Activated CD4-positive, alpha-beta memory T cell treated with anti-CD3 and anti-CD28 coated beads for 36 hours (primary cell): ENCODE measurements at places on chromosomes 1 and 21.

DNA sequence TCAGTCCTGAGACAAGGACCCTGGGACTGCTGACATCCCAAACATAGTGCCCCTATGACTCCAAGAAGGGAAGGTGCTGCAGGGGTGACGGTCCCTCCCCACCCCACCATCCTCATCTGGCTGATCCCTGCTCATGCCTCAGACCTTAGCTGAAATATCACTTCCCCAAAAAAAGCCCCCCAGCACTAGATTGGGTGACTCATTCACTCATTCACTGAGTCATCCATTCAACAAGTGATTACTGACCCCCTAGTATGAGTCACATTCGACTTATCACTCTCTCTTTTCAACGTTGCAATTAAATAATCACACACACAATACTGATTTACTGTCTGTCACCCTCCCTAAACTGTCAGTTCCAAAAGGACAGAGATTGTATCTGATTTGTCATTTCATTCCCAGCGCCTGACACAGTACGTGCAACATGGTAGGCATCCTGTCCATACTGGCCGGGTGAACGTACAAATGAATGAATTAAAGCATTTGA lies 48.6 kb downstream of the HIVEP3 start:
- H3K36me3 ChIP-seq: no peaks in the 10 kb centered on the region
- no peak overlapping the region for H3K27ac ChIP-seq
- H3K27me3 ChIP-seq: no peaks in the 10 kb centered on the region
- DNase-seq: no peak
- no peak overlapping the region for H3K4me3 ChIP-seq

DNA sequence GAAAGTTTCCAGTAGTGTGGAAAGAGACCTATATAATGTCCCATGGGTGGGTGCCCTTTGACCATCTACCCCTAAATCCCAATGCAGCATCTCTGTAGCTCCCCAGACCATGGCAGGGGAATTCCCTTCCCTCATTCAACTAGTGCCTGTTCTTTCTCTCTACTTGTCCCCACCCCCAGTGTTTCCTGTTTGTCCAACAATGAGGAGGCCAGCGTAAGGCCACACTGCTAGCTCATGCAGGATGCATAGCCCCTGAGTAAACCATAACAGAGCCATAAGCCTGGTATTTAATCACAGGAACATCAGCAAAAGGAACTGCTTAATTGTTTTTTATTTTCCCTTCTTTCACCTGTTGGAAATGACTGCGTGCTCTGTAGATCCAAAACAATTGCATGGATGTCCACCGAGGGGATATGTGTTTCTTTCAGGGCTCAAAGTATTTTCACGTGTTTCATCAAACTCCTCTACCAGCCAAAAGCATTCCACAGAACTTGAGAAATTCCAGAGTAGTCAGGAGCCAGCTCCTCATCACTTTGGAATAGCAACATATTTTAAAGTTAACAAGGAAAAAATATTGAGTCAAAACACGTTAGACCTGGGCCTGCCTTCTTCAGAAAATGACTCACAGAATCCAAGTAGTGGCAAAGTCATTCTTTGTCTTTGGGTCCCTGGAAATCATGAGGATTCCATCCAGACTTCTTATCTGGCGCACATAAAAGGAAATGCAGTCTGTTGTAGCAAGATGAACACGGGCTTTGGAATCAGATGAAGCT lies 162.5 kb upstream of the SGIP1 start:
- H3K4me3 ChIP-seq: peak overlapping the region; percentile 42
- peak overlapping the region; percentile 99 for H3K27ac ChIP-seq
- H3K27me3 ChIP-seq: no peaks in the 10 kb centered on the region
- H3K36me3 ChIP-seq: peaks cover 63% of the 10 kb centered on the region
- DNase-seq: peak; percentile 53

GRCh38 chr1:164725401-164725800 lies 166.4 kb downstream of the PBX1 start:
- no peak overlapping the region for H3K27ac ChIP-seq
- no peaks in the 10 kb centered on the region for H3K36me3 ChIP-seq
- H3K27me3 ChIP-seq: no peaks in the 10 kb centered on the region
- H3K4me1 ChIP-seq: no peaks in the 10 kb centered on the region
- no peak for DNase-seq

- no peak overlapping the region for H3K4me3 ChIP-seq
- H3K27me3 ChIP-seq: no peaks in the 10 kb centered on the region
- peaks cover 12% of the 10 kb centered on the region for H3K4me1 ChIP-seq
- H3K27ac ChIP-seq: no peak overlapping the region
Observed at GRCh38 chr1:27566462-27567145, 37.3 kb downstream of the AHDC1 start.

DNA sequence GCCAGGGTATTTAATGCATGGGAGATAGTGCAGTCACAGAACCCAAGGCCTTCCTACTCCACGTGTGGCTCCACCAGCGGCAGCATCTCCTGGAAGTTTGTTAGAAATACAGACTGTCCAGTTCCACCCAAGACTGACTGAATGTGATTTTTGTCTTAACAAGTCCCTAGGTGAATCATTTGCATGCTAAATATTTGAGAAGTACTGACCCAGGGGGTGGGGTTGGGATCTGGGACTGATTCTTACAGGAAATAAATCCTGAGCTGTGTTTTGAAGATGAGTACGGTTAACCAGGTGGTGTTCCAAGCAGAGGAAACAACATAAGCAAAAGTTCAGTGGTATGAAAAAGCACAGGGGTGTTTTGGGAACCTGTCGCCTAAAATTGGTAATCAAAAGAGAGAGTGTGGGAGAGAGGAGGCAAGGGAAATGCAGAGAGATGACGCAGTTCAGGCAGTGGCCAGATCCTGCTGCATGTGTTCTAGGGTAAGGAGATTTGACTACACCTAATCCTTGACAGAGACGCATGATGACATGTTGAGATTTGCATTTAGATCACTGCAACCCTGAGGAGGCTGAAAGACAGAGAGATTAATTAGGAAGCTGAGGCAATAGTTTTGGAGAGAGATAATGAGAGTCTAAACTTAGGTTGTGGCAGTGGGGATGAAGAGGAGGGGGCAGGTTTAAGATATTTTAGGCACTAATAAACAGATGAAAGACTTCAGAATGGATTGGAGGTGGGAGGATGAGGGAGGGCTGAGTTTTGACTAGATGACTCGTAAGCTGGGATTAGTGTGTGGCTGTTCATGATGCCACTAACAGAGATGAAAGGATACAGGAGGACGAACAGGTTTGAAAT lies 3.7 kb upstream of the ZNF326 start:
- H3K36me3 ChIP-seq: peaks cover 2% of the 10 kb centered on the region
- no peak overlapping the region for H3K27ac ChIP-seq
- no peak for DNase-seq
- H3K4me3 ChIP-seq: no peak overlapping the region
- peaks cover 10% of the 10 kb centered on the region for H3K4me1 ChIP-seq

DNA sequence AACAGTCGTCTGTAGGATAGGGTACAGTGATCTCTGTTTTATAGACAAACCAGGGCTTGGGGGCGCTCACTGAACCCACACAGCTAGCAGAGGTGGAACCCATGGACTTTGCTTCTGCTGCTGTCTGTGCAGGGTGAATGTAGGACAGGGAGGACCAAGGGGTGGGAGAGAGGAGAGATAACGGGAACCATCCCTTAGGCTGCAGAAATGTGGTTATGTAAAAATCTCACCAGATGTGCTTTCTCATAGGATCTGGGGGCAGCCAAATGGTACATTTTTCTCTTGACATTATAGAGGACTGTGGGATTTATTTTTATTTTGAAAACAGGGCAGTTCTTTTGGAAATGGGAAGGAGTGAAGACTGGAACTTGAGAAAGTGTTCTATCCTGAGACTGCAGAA lies 8.7 kb downstream of the NFASC start:
- no peak overlapping the region for H3K4me3 ChIP-seq
- peaks cover 9% of the 10 kb centered on the region for H3K27me3 ChIP-seq
- H3K27ac ChIP-seq: no peak overlapping the region
- no peaks in the 10 kb centered on the region for H3K4me1 ChIP-seq

DNA sequence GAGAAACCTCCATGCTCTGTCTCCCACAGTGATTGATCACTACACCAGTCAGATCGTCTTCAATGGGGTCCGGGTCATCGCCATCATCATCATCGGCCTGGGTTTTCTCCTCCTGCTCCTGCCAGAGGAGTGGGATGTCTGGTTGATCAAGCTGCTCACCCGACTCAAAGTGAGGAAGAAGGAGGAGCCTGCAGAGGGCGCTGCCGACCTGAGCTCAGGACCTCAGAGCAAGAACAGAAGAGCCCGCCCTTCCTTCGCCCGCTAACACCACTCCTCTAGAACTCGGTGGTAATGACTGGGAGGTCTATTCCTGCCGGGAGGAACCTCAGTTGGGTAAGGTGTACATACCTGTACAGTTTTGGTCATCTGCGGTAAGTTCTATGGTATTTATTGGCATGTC lies 50.3 kb upstream of the COA6 start:
- H3K27ac ChIP-seq: no peak overlapping the region
- no peak overlapping the region for H3K4me3 ChIP-seq
- H3K27me3 ChIP-seq: peaks cover 14% of the 10 kb centered on the region
- peaks cover 16% of the 10 kb centered on the region for H3K4me1 ChIP-seq
- no peaks in the 10 kb centered on the region for H3K36me3 ChIP-seq
- DNase-seq: peak; percentile 85
